ENCODE measurements at places on chromosomes 3 and 15.

DNA sequence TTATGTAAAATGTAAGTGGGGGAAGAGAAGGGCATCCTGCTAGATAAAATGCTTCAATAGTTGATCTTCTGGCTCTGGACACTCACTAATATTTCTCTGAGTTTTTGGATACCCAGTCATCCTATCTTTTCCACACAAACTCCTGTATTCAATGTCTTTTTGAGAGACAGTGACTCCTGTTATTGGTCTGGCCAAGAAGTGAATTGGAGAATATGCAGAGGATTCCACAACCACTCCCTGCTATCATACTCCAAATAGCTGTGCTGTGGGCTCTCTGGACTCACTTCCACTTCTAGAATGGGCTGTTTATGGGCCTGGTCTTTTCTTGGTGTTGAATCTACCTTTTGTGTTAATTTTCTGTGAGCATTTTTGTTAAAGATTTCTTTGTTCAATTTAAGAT, 376.8 kb downstream of the NLGN1 start:
- no peak for DNase-seq

- DNase-seq: no peak
Measured at GRCh38 chr15:99961011-99961441, 227.8 kb upstream of the LYSMD4 start.

GRCh38 chr3:99579965-99580364, 58.4 kb upstream of the COL8A1 start:
- no peak for DNase-seq

- DNase-seq: no peak
Measured at GRCh38 chr15:62521396-62521795, 356.3 kb upstream of the C2CD4B start.

- no peak for DNase-seq
Measured at GRCh38 chr3:161475905-161476304, 20.7 kb upstream of the OTOL1 start.

All from left renal cortex interstitium (tissue), 4 donors.